ENCODE measurements at places on chromosomes 11 and 22.

- no peaks in the 10 kb centered on the region for H3K36me3 ChIP-seq
- no peaks in the 10 kb centered on the region for H3K4me1 ChIP-seq
- peaks cover 21% of the 10 kb centered on the region for H3K27me3 ChIP-seq
- no peak overlapping the region for H3K4me3 ChIP-seq
- DNase-seq: no peak
These were observed 2.2 kb upstream of the TMPRSS13 start for GRCh38 chr11:117931331-117931950.

DNA sequence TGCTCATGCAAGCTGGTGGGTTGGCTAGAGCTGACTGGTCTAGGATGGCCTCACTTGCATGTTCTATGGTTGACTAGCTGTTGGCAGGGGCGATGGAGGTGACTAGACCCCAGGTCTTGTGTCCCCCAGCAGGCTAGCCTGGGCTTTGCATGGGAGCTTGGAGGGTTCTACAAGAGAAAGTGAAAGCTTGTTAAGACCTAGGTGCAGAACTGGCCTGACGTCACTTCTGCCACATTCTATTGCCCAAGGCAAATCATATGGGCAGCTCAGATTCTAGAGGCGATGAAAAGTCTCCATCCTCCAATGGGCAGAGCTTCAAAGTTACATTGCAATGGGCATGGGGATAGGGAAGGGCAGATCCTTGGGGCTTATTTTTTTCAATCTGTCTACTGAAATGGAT is 170.9 kb downstream of the MIAT start:
- H3K4me1 ChIP-seq: no peaks in the 10 kb centered on the region
- H3K27ac ChIP-seq: no peak overlapping the region
- no peaks in the 10 kb centered on the region for H3K27me3 ChIP-seq
- H3K4me3 ChIP-seq: no peak overlapping the region
- DNase-seq: no peak
- H3K36me3 ChIP-seq: no peaks in the 10 kb centered on the region

GRCh38 chr11:96620464-96621044 is 230.7 kb downstream of the JRKL start:
- no peaks in the 10 kb centered on the region for H3K4me1 ChIP-seq
- H3K36me3 ChIP-seq: no peaks in the 10 kb centered on the region
- no peaks in the 10 kb centered on the region for H3K27me3 ChIP-seq
- no peak for DNase-seq

GRCh38 chr11:33263549-33263948 is 6.4 kb downstream of the HIPK3 start:
- H3K27ac ChIP-seq: no peak overlapping the region
- no peak for DNase-seq
- no peak overlapping the region for H3K4me3 ChIP-seq
- H3K27me3 ChIP-seq: no peaks in the 10 kb centered on the region
- H3K36me3 ChIP-seq: no peaks in the 10 kb centered on the region
- peaks cover 39% of the 10 kb centered on the region for H3K4me1 ChIP-seq

GRCh38 chr11:131356206-131356605 is 14.2 kb upstream of the NTM start:
- no peak overlapping the region for H3K4me3 ChIP-seq
- no peaks in the 10 kb centered on the region for H3K27me3 ChIP-seq

GRCh38 chr11:130635937-130636630 is 187.6 kb downstream of the ADAMTS15 start:
- peak overlapping the region; percentile 99 for H3K27ac ChIP-seq
- H3K36me3 ChIP-seq: no peaks in the 10 kb centered on the region
- H3K4me1 ChIP-seq: peaks cover 61% of the 10 kb centered on the region
- no peaks in the 10 kb centered on the region for H3K27me3 ChIP-seq

GRCh38 chr22:46053563-46054090 is 76.7 kb upstream of the WNT7B start:
- H3K36me3 ChIP-seq: no peaks in the 10 kb centered on the region
- H3K27me3 ChIP-seq: no peaks in the 10 kb centered on the region
- H3K4me3 ChIP-seq: peak overlapping the region; percentile 48
- peak overlapping the region; percentile 89 for H3K27ac ChIP-seq
- H3K4me1 ChIP-seq: peaks cover 52% of the 10 kb centered on the region
- DNase-seq: no peak

- H3K27me3 ChIP-seq: no peaks in the 10 kb centered on the region
- H3K36me3 ChIP-seq: peaks cover 19% of the 10 kb centered on the region
- peak overlapping the region; percentile 90 for H3K4me3 ChIP-seq
- DNase-seq: no peak
- peaks cover 34% of the 10 kb centered on the region for H3K4me1 ChIP-seq
These were observed 4.6 kb downstream of the ADM start for GRCh38 chr11:10309163-10310093.

- DNase-seq: no peak
- H3K4me1 ChIP-seq: peaks cover 28% of the 10 kb centered on the region
- no peaks in the 10 kb centered on the region for H3K36me3 ChIP-seq
- H3K27me3 ChIP-seq: no peaks in the 10 kb centered on the region
- peak overlapping the region; percentile 94 for H3K27ac ChIP-seq
- peak overlapping the region; percentile 92 for H3K4me3 ChIP-seq
These were observed 857 bp downstream of the ARCN1 start for GRCh38 chr11:118572981-118573550.

DNA sequence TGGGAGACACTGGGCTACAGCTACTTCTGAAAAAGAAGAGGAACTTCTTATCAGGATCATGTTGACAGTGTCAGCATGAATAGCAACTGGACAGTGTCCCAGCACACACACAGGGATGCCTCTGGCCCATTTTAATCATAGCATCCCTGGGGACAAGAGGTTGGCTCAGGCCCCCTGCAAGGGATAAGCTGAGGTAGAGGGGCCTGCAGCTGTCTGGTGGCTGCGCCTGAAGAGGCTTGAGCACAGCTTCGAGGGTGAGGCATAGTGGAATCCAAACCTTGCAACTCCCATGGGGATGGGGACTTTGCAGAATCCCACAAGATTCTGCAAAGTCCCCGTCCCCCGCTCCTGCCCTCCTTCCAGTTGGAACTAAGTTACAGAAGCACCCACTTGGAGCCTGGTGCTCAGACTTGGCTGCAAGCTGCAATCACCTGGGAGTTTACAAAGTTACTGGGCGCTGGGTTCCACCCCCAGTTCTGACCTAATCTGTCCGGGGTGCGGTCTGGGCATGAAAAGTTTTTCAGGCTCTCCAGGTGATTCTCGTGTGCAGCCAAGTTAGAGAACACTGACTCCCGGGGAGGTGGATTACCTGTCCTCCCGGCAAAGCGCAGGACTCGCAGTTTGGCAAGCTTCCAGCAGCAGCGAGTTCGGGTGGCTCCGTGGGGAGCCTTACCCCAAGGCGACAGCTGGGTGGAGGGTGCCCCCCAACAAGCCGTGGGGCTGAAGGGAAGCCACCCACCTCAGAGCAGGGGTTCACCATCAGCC is 16.0 kb upstream of the LINC01488 start:
- DNase-seq: no peak
- no peaks in the 10 kb centered on the region for H3K4me1 ChIP-seq
- H3K4me3 ChIP-seq: no peak overlapping the region
- no peaks in the 10 kb centered on the region for H3K36me3 ChIP-seq
- H3K27ac ChIP-seq: no peak overlapping the region
- H3K27me3 ChIP-seq: no peaks in the 10 kb centered on the region

Data from Panc1 (cell line).